Stimulated activated CD4-positive, alpha-beta T cell treated with anti-CD3 and anti-CD28 coated beads, TNF-alpha, amount 100 ng/mL, for 1 hour (primary cell): ENCODE measurements at places on chromosomes 13 and 19.
A peak's percentile ranks its signal among the peaks of the same experiment; 100 is the strongest.

DNA sequence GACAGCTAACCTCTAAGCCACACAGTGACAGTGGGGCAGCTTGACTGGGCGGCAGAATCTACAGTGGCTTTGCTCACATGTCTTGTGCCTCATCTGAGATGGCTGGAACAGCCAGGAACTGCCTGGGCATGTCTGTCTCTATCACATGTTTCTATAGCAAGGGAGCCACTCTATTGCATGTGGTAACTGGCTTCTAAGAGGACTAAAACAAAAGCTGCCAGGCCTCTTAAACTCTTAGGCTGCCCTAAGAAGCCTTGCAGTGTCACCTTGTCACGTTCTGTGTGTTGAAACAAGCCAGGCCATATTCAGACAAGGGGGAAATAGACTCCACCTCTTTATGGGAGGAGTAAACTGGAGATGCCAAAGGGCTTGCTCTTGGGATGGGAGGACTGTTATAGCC lies 122.9 kb upstream of the MAB21L1 start:
- no peak for DNase-seq

DNA sequence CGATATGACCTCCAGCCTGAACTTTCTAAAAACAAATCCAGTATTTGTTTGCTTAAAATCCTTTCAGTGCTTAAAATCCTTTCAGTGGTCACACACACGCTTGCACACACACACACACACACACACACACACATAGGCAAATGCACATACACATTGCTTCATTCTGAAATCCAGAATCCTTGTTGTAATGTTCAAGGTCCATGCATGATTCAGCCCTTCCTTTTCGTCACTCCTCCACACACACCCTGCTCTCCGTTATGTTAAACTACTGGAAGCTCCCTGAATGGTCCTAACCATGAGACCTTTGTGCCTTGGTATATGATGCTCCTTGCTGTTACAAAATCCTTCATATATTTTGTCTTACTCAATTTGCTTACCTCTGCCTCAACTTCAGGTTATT lies 44.9 kb downstream of the SERTM1 start:
- no peak for DNase-seq

DNA sequence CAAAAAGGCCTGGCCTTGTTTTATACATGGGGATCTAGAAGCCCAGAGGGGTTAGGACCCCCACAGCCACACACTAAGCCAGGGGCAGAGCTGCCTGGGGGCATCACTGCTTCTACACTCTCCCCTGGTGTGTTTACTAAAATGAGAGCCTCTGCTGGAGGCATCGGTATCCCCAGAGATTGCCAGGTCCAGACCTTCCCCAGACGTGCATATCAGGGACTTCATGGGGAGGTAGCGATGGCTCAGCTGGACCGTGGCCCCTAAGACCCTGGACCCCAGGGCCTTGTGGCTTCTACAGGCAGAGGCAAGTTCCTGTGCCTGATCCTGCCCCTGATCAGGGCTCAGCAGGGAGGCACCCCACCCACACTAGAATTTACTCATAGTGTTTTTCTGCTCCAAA lies 13.5 kb downstream of the CLPTM1 start:
- DNase-seq, result no peak

DNA sequence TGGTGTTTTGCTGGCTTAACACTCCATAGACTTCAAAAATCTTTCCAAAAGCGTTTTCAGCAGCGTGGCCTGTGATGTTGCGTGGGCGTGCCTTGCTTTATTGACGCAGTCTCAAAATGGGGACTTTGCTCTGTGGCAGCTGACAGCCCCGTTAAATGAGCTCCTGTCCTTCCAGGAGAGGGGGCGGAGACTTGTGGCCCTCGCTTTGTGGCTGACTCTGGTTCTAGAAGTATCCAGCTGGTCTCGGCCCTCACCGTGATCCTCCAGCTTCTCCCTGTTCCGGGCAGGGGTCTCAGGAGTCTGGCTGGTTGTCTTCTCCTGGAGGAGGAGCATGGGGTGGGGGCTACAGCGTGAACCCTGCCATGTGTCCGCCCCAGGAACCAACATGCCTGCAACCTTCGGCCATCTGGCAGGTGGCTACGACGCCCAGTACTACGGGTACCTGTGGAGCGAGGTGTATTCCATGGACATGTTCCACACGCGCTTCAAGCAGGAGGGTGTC lies 8.4 kb upstream of the ZNF554 start:
- no peak for DNase-seq

- no peak for DNase-seq
Observed at GRCh38 chr19:4390567-4391305, 9.6 kb downstream of the SH3GL1 start.

- DNase-seq, result no peak
Observed at GRCh38 chr13:30572859-30573275, 44.9 kb upstream of the USPL1 start.

- DNase-seq, result no peak
Observed at GRCh38 chr19:13057744-13058143, 44.9 kb downstream of the LYL1 start.

DNA sequence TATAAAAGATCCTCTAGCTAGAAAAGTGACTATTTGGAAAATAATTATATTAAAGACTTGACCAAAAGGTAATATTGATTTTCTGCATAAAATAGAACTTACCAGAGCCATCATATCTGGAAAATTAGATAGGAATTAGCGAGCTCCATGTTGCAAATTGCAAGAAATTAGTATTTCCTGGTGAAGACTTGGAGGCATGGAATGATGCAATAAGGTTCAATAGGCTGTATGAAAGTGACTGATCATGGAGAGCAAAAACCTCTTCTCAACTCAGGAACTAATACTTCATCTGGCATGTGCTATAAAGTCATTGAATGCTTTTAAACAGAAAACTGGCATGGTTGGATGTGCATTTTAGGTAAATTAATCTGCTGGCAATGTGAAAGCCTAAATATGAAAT lies 66.3 kb upstream of the UFM1 start:
- no peak for DNase-seq

GRCh38 chr13:51590971-51591627 lies 6.8 kb downstream of the WDFY2 start:
- no peak for DNase-seq

DNA sequence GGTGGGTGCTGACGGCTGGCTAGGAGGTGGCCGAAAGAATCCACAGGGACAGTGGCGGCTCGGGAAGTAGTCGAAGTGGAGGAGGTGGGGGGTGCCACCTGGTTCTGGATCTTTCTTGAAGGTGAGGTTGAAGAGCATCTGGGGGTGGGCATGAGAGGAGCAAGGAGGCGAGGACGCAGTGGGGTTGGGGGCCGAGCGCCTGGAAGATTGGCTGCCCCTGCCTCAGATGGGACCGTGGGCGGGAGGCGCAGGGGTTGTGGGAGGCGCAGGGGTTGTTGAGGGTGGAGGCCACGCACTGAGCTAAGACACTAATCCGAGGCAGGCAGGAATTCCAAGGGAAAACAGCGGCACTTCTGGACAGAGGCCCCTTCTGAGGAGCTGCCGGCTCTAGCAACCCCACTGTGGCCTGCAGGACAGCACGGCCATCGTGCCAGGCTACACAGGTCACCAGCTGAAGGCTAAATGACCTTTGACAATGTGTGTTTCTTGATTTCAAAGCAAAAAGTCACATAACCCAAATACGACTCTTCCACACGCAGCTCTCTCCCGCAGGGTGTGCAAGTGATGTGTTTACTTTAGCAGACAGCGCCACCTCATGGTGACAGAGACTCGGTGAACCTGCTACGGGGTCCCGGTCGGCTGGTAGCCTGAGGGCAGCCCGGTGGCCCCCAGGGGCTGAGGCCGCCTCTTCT lies 44.1 kb upstream of the RANBP3 start:
- DNase-seq, result peak; percentile 54

GRCh38 chr19:49430172-49430677 lies 5.0 kb downstream of the GFY start:
- no peak for DNase-seq

- DNase-seq, result no peak
Observed at GRCh38 chr19:7699417-7700401, 2.2 kb downstream of the FCER2 start.

GRCh38 chr19:28633319-28634018 lies 579.5 kb downstream of the UQCRFS1 start:
- no peak for DNase-seq

- DNase-seq, result no peak
Observed at GRCh38 chr13:42011601-42012350, 36.7 kb upstream of the DGKH start.

GRCh38 chr13:96314974-96315373 lies 225.1 kb downstream of the HS6ST3 start:
- DNase-seq, result no peak

- no peak for DNase-seq
Observed at GRCh38 chr19:12230751-12231733, 63.6 kb downstream of the ZNF44 start.

DNA sequence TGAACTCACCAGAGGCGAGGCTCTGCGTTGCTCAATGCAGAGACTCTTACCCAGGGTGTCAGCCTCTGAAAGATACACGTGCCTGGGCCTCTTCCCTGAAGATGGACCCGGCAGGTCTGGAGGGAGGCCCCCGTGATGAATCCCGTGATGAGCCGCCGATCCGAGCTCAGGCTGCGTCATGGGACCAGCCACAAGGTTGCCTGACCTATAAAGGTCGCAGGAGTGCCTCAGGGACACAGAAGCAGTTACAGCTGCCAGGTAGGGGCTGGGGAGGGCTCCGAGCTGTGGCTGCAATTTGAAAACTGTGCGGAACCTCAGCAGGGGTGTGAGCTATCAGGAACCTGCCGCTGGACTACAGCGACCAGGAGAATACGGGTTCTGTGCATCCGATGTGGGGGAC lies 10.5 kb upstream of the ATP11A start:
- DNase-seq, result no peak

GRCh38 chr13:43731296-43731695 lies 55.5 kb downstream of the ENOX1 start:
- DNase-seq, result no peak

DNA sequence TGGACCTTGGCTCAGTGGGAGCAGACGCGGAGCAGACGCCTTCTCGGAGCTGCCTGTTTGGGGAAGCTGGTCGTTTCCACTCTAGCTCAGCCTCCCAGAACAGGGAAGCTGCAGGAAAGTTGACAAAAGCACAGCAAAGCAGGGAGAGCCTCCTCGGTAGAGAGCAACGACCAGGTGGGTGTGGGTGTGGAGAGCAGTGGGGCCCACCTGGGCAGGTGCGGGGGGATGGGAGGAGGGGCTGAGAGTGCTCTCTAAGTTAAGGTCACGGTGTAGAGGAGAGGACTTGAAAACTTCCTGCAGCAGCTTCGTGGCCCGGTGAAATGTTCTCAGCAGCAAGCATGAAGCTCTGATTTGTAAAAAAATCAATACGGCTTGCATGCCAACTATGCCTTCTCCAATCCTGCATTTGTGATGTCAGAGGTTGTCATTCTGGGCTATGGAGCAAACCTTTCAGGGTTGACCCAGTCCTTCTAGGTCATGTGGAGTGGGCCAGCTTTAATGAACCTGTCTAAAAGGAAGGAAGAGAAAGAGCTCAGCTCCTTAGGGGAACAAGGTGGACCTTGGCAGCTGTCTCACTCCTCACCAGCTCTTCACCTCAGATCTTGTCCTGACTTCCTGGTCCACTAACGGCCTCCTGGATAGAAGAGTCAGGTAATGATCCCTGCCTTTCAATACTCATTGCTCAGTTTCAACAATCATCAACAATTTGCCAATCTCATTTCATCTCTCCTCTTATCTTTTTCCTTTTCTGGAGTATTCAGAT lies 85.8 kb upstream of the UBL3 start:
- DNase-seq, result no peak

- DNase-seq, result no peak
Observed at GRCh38 chr19:30350692-30351663, 21.2 kb upstream of the ZNF536 start.

DNA sequence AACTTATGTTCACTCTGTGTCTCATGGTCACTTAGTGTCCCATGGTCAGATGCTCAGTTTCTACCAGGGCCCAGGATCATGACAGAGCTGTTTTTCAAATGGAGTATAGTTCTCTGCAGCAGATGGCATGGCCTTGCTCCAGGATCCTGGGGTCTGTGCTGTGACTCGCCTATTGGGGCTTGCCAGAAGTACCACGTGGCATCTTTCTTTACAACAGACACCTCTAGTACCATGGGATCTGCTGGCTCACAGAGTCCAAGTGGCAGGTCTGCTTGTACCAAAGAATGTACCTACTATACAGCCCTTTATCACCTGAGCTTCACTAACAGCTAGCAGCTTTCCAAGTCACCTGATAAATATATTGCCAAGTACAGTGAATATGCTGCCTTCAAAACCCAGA lies 6.0 kb upstream of the RNF6 start:
- no peak for DNase-seq

DNA sequence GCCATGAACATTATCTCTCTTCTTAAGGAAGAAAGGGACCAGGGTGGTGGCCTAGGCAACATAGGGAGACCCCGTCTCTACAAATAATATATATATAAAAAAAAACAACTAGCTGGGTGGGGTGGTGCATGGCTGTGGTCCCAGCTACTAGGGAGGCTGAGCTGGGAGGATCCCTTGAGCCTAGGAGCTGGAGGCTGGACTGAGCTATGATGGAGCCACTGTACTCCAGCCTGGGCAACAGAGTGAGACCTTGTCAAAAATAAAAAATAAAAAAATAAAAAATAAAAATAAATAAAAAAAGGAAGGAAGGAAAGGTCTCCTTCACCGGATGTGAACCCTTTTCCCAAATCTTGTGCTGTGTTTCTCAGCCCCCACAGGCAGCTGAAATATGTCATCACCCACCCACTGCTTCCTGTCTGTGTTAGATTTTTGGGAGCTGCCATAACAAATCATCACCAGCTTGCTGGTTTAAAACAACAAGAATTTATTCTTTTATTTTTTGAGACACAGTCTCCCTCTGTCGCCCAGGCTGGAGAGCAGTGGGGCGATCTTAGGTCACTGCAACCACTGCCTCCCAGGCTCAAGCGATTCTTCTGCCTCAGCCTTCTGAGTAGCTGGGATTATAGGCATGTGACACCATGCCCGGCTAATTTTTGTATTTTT lies 9.5 kb upstream of the TSPAN16 start:
- no peak for DNase-seq
